Activated naive CD4-positive, alpha-beta T cell treated with Interleukin-2 at 50 U/mL for 16 hours (primary cell): ENCODE measurements at places on chromosomes 5 and 9.

GRCh38 chr9:105232207-105232606 lies 12.2 kb upstream of the SLC44A1 start:
- DNase-seq: no peak

DNA sequence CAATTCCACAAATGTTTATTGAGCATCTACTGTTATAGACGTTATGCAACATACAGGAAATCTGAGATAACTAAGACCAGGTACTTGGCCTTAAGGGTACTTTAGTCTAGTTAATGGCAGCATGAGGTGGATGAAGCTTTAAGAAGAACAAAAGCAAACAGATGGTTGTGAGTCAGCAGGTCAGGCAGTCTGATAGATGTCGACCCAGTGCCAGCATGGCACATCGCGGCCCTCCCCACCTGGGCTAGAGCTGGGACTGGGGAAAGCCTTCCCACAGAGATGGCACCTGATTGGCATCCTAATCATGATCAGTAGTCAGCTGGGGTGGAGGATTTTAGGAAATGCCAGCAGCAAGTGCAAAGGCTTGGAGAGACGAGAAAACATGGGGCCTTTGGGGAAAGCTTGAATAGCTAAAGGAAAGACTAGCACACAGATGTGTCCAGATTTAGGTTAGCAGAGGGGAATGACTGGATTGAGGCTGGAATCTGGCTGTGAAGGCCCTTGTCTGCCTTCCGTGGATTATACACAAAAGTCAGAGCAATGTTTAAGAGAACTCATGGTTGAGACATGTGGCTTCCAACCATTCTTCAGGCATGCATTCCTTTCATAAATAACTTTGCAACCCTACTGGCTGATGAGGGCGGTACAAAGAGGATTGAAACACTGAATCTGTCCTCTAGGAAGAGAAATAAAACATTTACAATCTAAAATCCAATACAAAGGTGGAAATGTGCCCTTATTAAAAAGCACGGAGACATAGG lies 395.4 kb upstream of the WWC1 start:
- no peak for DNase-seq

- no peak for DNase-seq
These were observed 67.5 kb downstream of the F2RL2 start for GRCh38 chr5:76555717-76556116.

DNA sequence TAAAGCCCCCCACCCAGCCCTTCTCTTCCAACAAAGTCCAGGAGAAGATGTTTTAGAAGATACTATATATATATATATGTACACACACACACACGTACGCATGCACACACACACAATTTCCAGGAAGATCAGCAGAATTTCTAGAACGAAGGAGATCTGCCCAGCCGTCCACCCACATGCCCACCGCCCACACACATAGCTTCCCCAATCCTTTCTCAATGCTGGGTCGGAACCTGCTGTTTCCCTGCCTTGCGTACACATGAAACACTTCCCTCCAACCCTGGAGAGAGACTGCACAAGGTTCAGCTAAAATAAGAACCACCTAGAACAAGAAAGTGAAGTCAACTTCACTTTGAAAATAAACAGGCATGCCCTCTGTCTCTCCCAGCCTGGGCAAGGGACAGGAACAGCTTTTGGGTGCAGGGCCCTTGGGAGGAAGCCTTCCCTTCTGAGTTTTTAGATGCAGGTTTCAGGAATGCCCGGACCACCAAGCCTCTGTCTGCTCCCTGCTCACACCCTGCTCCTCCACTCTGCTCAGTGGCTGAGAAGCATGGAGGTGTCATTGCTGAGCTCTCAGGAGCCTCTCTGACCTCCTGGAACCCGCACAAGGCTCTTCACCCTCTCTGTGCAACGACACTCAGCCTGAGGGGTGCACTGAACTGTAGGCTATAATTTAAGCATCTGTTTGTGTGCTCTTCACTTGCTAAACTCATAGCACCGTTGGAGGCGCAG lies 149.4 kb downstream of the C5orf15 start:
- DNase-seq: no peak

DNA sequence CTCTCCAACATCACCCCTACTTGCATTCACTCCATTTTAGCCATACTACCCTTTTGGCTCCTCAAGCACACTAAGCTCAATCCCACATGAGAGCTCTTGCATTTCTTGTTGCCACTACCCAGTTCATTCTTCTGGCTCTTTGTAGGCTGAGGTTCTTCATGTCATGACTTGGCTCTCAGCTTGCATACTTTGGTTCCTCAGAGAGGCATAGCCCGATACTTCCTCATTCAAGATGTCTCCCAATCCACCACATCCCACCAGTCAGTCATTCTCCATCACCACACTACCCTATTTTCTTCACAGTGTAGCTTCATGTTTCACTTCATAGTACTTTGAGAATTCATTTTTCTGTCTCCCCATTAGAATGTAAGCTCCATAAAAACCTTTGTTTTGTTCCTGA lies 116.7 kb downstream of the NR6A1 start:
- no peak for DNase-seq
